ENCODE measurements at places on chromosomes 4 and X.
A peak's percentile ranks its signal among the peaks of the same experiment; 100 is the strongest.

DNA sequence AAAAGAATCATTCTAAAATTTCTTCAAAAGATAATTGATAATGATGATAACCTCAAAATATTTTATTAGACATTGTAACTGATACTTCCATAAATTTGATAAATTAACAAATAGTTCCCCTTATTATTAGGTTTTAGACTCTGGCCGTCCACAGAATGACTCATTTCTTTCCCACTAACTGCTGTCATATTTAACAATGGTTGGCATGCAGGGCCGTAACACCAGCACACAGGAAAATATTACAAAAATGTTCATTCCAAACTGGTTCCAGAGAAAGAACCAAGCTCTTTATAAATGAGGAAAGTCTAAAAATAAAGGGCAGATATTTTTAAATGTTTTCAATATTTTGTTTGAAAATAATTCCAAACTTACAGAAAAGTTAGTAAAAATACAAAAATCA is 28.2 kb downstream of the WDFY3 start:
- no peak for DNase-seq

- DNase-seq = no peak
These were observed 25.4 kb upstream of the EREG start for GRCh38 chr4:74339501-74339900.

DNA sequence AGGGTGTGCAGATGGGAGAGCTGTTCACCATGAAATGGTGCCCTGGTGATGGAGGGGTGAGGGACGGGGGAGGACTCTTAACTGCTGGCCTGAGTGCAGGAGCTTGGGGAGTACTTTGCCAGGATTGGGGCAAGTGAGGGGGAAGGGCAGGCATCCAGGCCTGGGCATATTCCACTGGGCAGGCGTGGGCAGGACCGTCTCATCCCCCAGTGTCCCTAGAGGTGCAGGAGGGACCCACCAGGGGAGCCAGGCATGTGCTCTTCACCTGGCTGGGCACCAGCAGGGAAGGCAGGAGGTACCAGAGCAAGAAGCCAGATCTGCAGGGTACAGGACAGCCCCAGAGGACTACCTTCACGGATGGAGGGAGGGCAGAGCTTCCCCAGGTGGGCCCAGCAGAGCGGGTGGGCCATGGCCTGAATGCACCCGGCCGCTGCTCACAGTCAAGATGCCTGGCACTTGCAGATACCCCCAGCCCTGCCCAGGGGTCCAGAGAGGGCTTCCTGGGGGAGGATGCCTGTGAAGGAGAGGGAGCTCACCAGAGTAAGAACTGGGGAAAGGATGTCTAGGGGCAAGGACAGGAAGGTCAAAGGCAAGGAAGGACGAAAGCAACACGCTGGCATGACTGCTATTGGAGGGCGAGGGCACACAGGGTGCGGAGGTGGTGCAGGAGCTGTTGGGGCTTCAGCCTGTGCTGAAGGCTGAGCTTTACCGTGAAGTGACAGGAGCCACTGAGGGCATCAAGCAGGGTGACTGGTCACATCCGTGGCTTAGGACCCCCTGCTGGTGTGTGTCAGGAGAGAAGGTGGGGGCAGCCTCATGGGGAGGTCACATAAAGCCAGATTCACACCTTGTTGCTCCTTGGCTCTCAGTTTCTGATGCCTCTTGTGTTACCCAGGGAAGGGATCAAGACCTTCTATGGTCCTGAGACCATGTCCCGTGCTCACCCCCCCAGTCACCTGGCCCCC is 68.2 kb upstream of the NKX1-1 start:
- no peak for DNase-seq

DNA sequence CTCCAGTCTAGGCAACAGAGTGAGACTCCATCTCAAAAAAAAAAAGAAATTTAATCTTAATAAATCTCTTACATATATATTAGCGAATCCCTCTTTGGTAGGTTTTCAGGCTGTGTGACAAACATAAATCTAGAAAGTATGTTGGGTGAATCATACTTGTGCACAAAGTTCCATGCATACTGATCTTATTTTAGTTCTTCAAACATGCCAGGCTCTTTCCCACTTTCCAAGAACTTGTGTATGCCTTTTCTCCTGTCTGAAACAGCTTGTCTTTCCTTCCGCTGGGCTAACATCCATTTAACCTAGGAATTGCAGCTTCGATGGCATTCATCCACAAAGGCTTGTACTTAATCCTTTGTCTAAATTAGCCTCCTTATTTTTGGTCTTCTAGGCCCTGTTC is 156.6 kb upstream of the CASK start:
- no peak for DNase-seq

GRCh38 chr4:72496119-72496518 is 72.9 kb downstream of the ADAMTS3 start:
- DNase-seq = no peak

DNA sequence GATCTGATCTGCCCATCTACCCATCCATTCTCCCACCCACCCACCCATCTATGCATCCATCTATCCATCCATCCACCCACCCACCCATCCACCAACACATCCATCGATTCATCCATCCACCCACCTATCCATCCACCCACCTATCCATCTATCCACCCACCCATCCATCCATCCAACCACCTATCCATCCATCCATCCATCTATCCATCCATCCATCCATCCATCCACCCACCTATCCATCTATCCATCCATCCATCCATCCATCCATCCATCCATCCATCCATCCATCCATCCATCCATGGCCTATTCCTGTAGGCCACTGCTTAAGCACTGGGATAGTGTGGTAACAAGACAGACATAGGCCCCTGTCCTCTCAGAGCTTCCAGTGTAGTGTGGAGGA is 69.8 kb downstream of the SORCS2 start:
- DNase-seq = no peak

DNA sequence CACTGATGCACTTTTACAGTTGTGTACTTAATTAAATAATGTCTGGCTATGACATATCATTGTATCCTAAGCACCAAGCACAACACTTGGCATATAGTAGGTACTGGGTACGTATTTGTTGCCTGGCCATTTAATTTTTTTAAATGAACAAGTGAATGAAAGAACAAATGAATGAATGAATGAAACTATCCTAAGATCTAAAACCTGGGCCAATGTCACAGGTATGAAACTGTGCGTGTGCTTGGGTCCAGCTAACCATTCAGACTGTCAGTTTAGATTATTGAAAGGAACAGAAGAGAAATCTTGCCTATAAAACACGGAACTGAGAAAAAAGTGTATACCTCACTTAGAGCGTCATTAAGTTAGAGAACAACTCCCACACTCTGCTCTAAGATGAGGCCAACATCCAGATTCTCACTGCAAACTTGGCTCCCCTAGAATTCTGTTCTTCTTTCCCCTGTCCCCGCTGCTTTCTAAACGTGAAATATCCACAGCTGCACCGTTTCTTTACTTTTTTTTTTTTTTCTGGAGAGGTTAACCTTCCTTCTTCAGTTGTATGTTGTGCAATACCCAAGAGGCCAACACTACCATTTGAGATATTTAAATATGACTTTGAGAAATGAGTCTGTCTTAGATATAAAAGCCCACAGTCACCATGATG is 17.3 kb upstream of the SEL1L3 start:
- DNase-seq = no peak

- no peak for DNase-seq
These were observed 25.1 kb downstream of the ENOX2 start for GRCh38 chrX:130877892-130878341.

GRCh38 chrX:113759422-113759821 is 824.5 kb upstream of the HTR2C start:
- no peak for DNase-seq

GRCh38 chrX:153704021-153704526 is 16.3 kb downstream of the SLC6A8 start:
- no peak for DNase-seq

- no peak for DNase-seq
These were observed 31.1 kb downstream of the RAP2C start for GRCh38 chrX:132188175-132188574.

GRCh38 chr4:67030636-67031035 is 514.7 kb downstream of the CENPC start:
- no peak for DNase-seq

- no peak for DNase-seq
These were observed 113.7 kb upstream of the TLR3 start for GRCh38 chr4:185955151-185955770.

- DNase-seq = no peak
These were observed 537 bp downstream of the RBM10 start for GRCh38 chrX:47145395-47146120.

DNA sequence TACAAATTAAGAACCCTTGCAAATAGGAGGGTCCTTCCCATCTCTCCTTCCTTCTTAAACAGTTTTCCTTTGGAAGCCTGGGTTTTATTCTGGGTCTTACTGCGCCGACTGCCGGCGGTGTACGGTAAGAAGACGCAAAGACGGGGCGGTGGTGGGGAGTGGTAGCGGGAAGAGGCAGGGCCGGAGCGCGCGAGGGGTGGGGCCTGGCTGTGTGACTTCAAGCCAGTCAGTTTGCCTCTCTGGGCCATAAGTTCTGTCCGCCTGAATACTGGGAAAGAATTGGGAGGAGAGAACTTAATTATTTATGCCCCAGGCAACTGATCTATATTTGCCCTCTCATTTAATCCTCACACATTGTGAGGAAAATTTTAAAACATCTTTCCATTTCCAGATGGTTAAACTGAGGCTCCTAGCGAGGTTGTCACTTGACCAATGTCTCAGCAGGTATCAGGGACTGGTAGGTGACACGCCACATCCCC is 726 bp upstream of the KANTR start:
- peak; percentile 57 for DNase-seq

DNA sequence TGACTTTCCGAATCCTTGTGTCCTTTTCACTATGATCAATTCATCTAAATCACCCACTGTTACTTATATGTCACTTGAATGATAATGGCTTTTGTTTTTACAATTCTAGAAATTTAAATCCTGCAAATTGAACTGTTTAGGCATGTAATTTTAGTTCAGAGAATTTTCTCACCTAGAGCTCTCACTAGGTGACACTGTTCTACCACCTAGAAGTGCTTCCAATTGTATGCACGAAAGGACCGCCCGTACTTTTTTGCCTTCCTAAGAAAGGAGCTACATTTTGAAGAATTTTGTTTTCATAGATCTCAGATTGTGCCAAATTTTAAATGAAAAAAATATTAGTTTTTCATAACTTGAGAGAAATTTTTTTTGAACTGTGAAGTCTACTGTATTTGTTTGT is 481.6 kb upstream of the FSTL5 start:
- DNase-seq = peak; percentile 13

- no peak for DNase-seq
These were observed 50.2 kb downstream of the CPZ start for GRCh38 chr4:8642651-8643321.

- DNase-seq = no peak
These were observed 648 bp downstream of the SYNPO2 start for GRCh38 chr4:118889312-118889691.

DNA sequence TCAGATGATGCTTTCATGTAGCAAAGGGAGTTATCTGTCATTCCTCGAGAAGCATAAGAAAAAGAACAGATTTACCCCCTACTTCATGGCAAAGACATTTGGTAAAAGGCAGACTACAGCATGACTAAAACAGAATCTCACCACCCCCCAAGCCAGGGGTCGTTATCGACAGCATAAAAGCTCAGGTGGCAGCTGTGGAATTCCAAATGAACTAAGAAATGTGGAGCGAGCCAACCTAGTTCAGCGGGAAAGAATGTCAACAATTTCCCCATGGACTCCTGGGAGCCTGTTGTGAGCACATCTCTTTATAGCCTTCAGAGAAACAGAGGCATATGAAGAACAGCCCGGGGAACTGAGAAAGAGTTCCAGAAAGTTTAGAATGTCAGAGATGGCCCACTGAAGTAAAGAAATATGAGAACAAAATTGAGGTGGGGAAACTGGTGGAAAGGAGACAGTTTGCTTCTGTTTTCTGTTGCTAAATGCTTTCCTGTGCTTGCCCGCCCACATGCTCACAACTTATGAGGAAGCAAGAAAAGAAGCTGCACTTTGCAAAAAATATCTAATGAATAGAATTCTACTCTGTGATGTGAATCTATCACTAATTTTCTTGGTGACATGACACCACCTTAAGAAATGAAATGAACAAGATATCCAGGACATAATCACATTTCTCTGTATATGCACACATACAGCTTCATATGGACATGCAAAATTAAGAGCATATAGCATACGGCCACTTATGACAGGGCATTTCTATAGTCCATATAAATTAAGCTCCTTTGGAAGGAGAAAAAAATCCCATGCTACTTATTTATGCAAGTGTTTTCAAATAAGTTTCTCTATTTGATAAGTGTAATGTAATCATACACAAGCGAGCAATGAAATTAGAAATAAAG is 135.3 kb upstream of the MID1 start:
- no peak for DNase-seq

DNA sequence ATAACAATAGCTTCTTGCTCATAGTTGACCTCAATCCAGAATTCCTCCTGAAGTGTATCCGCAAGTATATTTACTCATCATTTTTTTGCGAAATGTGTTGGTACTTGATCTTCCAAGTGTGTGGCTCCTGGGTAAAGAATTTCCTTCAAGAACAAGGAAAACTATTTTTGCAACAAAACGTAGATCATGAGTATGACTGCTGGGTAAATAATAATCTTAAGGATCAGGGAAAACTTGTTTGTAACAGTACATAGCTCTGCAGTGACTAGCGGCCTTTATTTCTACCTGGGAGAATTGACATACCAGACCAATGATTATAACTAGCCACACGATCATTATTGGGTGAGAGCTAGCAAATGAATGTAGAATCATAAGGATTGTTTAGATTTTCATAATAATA is 1311.7 kb downstream of the ARAP2 start:
- DNase-seq = no peak

DNA sequence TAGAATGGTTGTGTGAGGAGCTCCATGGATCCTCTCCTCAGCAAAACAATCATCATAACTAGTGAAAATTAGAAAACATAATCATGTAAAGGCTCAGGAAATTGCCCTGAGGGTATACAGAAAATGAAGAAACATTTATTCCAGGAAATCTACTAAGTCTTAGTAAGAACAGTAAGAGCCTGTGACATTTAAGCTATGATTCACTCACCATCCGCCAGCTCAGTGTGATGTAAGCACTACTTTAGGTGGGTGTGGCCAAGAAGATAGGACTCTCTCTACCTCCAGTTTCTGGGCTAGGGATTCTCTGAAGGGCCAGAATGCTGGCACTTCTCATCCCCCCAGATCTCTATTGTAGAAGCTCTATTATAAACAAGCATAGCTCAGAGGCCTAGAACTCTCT is 147.5 kb downstream of the DLG3 start:
- DNase-seq = no peak

- DNase-seq = no peak
These were observed 26.1 kb upstream of the LONRF3 start for GRCh38 chrX:118948270-118948669.

- DNase-seq = no peak
These were observed 6.0 kb upstream of the WDR13 start for GRCh38 chrX:48591255-48591791.

GRCh38 chrX:115333446-115333845 is 43.9 kb downstream of the LUZP4 start:
- no peak for DNase-seq

Data from putamen (tissue), 1 donor.